ENCODE measurements at places on chromosomes 4 and X.

- DNase-seq = no peak
These were observed 174.6 kb upstream of the PGRMC2 start for GRCh38 chr4:128462103-128462783.

GRCh38 chr4:74934888-74935287 is 2.0 kb downstream of the PARM1 start:
- DNase-seq = no peak

DNA sequence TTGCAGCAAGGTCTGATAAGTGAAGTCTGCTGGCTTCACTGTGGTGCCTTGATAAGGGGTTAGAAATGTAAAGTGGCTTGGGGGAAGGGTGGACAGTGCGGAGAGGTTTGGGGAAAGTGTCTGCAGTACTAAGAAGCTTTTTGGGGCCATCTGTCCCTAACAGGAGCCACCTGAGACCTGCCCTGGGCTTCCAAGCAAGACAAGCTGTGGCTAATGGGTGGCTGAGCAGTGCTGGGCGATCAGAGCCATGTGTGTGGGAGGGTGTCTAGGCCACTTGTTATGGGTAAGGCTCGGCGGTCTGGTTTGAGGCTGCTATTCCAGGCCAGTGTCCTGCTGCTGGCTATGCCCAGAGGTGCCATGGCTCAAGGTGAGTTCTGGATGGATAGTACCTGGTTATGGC is 185.4 kb upstream of the MTMR8 start:
- DNase-seq = no peak

DNA sequence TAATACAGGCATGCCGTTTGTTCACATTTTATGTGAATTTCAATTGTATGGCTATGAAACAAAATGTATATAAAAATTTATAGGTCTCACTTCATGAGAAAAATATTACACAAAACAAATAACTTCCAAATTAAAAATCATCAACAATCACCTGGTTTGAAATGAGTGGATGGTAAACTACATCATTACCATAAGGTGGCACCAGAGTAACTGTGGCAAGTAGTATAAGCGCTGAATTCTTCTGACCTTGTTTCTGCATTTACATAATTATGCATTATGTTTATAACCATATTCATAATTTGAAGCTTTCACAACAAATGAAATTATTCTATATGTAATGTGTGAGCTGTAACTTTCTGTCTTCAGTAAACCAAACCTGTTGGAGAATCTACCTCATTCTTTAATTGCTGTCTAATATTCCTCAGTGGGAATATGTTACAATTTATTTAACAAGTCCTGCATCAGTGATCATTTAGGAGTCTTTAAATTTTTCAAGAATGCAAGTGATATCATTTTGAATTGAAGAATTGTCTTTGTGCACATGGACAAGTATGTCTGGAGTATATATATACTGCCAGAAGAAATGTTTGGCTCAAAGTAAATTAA is 55.2 kb downstream of the MMRN1 start:
- DNase-seq = no peak

- no peak for DNase-seq
These were observed 17.8 kb downstream of the GUCY1A1 start for GRCh38 chr4:155684423-155684822.

All from NT2/D1 (cell line).